ENCODE measurements at places on chromosomes 4 and X. TPM values are rescaled to one million over a fixed set of nuclear protein-coding genes. Genes with fewer than 3 reads are reported as not detected.

Gene SOWAHB
- total RNA-seq, result 11.7 TPM

Gene BST1
- total RNA-seq, result 12.7 TPM

Gene MAGEB2
- not detected for total RNA-seq

Gene ZAR1
- total RNA-seq, result not detected

GRCh38 chr4:97548943-97549583 is 594.2 kb downstream of the STPG2 start:
- DNase-seq, result no peak

DNA sequence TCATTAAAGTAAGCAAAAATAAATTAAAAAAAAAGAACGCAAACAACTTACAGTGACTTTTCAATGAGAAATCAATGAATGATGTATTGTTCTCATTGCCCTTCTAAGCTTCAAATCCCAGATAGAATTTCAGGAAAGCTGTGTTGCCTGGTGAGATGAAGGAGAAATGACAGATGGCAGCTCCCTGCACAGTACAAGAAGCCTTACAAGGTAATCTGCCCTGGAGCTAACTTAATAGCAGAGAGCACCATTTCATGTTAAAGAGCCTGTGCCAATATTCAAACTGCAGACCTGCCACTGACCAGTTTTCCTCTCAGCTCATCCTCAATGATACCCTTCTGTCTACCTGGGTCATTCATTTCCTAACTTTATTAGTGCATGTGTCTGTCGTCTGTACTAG is 54.0 kb downstream of the GC start:
- no peak for DNase-seq

DNA sequence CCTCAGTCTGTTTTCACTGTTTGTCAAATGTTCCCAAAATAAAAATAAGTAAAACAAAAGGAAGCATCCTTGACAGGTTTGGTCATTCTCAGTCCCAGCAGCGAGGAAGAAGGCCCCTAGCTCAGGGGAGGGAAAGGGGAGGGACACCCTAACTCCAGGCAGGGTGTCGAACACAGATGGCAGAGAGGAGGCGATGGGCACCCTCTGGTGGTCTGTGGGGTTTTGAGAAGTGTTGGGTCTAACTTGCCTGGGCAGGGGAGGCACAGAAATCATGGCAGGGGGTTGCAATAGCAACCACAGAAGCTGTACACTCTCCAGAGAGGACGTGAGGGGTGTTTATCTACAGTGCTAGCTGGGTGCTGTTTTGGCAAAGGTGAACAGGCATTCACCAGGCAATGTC is 229.8 kb upstream of the SFRP2 start:
- no peak for DNase-seq

- no peak for DNase-seq
These were observed 7.8 kb upstream of the PIGA start for GRCh38 chrX:15343075-15343476.

DNA sequence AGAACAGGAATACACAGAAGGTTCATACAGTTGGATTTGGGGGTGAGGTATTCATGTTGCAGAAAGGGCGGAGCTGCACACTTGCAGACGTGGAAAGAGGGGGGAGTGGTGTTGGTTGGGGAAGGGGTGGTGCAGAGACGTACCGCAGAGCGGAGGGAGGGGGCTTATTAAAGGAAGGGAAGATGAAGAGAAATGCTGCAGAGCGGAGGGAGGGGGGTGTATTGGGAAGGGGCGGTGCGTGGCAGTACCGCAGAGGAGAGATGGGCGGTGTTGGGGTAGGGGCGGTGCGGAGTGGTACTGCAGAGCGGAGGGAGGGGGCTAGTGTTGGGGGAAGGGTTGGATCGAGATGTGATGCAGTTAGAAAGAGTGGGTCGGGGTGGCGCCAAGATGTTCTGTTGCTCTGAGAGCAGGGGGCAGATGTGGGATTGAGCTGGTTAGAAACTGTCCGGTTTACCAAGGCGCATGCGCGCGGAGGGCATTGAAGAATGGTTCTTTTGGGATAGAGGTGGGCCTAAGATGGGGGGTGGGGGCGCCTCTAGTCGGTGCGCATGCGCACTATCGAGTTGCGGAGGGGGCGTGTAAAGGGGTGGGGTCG is 900 bp downstream of the TRO start:
- DNase-seq, result peak; percentile 43

DNA sequence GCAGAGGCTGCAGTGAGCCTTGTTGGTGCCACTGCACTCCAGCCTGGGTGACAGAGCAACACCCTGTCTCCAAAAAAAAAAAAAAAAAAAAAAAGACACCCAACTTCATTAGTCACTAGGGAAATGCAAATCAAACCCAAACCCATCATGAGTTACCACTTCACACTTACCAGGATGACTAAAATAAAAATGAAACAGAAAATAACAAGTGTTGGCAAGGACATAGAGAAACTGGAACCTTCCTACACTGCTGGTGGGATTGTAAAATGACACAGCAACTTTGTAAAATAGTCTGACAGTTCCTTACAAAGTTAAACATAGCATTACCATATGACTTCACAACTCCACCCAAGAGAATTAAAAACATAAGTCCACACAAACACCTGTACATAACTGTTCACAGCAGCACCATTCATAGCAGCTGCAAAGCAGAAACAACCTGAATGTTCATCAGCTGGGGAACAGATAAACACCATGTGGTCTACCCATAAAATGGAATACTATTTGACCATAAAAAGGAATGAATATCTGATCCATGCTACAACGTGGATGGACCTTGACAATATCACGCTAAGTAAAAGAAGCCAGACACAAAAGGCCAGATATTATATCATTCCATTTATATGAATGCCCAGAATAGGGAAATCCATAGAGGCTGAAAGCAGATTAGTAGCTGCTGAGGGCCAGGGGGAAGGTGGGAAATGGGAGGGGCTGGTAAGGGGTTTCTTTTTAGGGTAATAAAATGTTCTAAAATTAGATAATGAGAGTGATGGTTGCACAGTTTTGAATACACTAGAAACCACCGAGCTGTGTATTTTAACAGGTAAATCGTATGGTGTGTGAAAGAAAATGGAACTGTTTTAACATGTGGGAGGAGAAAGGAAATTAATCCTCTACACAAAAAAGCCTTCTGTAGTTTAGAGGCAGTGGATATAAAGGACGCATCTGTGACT is 18.3 kb downstream of the CD99L2 start:
- no peak for DNase-seq

- no peak for DNase-seq
These were observed 433.6 kb downstream of the GASK1B start for GRCh38 chr4:157739242-157739641.

DNA sequence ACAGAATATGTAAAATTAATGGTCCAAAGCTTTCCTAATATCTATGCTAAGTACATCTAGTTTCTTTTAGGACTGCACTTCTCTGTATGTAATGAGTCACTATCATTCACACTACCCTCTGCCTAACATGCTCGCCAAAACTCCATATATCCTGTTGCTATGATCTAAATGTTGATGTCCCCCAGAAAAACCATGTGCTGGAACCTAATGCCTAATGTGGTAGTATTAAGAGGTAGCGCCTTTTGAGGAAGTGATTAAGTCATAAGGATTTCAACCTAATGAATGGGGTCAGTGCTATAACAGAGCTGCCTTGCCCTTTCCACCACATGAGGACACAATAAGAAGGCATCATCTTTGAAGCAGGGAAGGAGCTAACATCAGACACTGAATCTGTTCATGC is 34.9 kb upstream of the NFKB1 start:
- DNase-seq, result no peak

DNA sequence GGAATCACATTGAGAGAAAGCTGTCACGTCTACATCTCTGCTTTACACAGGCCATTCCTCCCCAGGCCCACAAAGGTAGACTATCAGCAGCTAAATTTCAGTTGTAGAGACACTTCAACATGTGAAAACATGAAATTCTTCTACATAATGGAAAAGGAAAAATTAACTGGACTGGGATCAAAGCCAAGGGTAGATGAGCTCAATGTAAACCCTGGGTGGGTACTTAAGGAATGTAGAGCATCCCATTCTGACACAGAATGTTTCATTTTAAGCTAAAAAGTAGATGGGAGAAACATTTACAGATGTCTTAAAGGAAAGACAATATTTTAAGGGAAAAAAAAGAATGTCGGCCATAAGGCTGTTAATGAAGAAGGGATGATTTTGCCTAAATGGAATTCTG is 51.3 kb upstream of the NPNT start:
- DNase-seq, result no peak

DNA sequence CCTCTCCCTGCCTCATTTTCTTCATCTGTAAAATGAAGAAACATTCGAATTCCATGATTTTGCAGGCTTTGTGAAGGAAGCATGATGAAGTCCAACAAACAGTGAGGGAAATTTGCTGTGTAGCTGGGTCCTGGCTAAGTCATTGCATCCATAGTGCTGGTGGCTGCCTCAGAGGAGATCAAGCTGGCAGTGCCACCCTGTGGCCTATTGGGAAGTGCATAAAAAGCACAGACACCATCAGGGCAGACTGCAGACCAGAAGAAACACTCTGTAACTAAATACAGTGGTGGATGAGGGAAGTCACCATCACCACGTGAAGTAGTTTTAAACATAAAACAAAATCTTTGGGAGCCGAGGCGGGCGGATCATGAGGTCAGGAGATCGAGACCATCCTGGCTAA is 40.7 kb upstream of the DDX3X start:
- no peak for DNase-seq

DNA sequence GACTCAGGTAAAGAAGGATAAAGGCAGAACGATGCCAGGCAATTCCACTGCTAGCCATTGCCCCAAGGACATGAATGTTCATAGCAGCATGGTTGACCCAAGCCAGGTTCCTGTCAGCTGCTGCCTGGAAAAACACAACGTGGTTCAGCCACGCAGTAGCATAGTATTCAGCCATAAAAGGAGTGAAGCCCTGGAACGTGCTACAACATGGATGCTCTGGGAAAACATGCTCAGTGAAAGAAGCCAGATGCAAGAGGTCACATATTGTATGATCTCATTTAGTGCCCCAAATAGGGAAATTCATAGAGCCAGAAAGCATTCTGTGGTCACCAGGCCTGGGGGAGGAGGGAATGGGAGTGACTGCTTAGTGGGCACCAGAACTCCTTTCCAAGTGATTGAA is 129.8 kb downstream of the GPR143 start:
- peak; percentile 22 for DNase-seq

- DNase-seq, result no peak
These were observed 59.5 kb downstream of the NSG1 start for GRCh38 chr4:4446434-4446833.

DNA sequence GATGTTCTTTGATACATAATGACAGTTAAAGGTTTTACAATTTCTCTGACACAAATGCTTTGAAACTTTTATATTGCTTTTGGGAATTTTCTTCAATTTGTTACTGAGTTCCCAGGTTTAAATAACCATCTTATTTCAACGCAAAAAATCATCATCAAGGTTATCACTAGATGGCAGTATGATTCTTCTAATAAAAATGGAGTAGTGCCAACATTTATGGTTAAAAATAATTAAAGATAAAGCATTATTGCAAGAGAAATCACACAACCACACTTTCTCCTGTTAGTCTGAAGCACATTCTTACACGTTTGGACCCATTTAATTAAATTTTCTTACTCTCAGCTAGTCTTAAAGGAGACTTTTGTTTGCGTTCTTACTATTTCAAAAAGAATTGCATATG is 611.3 kb upstream of the CPXCR1 start:
- DNase-seq, result no peak

DNA sequence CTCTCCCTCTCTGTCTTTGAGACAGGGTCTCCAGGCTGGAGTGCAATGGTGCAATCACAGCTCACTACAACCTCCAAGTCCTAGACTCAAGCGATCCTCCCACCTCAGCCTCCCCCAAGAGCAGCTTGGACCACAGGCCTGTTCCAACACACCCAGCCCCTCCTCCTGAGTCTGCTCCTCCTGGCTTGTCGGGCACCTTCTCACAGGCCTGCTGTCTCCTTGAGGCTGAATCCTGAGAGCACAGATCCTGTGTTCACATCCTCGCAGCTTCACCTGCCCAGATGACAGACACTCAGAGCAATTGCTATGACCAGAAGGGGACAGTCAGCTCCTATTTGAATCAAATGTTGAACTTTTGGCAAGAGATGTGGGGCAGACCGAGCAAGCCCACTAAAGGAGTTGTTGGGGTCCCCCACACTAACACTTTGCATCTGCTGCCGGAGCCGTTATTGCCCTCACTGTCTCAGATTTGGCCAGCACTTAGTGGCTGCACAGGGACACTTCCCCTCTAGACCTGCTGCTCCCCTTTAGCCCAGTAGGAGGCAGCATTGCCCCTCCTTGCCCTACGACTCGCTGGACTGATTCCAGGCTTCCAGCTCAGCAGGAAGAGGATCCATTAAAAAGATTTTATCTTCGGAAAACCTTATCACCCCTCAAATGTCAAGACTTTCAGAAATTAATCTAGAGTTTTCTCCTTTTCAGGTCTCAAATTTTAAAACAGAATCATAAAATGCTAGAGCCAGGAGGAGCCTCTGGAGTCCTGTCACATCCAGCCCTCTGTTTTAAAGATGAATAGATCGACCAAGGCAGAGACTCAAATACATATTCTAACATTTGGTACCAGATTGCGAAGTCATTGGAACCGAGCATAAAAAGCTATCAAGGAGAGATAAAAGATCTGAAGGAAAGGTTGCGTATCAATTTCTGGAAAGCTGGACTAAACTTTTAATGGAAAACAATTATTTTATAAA is 113.7 kb downstream of the USP46 start:
- DNase-seq, result peak; percentile 74

DNA sequence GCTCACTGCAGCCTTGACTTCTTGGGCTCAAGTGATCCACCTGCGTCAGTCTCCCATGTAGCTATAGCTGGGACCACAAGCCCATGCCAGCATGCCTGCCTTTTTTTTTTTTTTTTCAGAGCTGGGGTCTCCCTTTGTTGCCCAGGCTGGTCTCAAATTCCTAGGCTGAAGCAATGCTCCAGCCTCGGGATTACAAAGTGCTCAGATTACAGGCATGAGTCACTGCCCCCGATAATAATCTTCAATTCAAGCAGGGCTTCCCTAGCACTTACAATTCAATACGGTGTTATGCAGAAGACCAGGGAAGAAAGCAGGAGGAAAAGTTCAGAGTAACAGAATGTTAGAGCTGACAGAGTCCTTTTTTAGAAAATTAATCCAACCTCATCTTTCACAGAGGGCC is 26.1 kb downstream of the OTOP1 start:
- no peak for DNase-seq

- DNase-seq, result no peak
These were observed 105.7 kb upstream of the RASGEF1B start for GRCh38 chr4:81577392-81577791.

GRCh38 chr4:128979934-128980333 is 113.4 kb downstream of the SCLT1 start:
- DNase-seq, result no peak

DNA sequence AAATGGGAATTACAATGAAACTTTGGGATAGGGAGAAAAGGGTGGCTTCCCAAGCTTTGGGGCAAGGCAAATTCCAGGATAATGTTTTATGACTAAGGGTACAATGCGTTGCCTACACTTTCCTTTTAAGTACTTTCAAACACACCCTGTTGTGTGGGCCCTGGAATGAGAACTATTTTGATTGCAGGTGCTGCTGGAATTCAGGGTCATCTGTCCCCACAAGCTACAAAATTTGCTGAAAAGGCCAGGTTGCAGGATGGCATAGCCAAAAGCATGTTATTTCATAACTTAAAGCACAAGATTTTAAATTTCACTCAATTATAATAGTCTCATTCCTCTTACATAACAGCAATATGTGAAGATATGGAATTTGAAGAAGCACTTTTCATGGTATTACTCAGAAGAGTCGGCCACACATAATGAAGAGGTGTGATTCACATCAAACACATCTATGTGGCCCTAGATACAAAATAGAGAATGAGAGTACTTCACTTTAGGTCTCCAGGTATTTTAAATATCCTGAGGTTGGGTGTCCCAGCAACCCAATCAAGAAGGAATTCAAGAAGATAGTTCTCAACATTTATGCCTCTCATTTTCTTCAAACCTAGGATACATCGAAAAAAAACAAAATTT is 89.3 kb downstream of the APBB2 start:
- no peak for DNase-seq

- DNase-seq, result no peak
These were observed 3.0 kb downstream of the BMP15 start for GRCh38 chrX:50913520-50913919.
